ENCODE measurements at places on chromosomes 4 and X. TPM values are rescaled to one million over a fixed set of nuclear protein-coding genes. Genes with fewer than 3 reads are reported as not detected.

The HPSE gene
- 0.43 TPM for total RNA-seq

The PLAC8 gene
- 0.68 TPM for total RNA-seq

The APELA gene
- not detected for total RNA-seq

The NPY2R gene
- total RNA-seq, result not detected

The HSD17B13 gene
- not detected for total RNA-seq

The KCNIP4 gene
- total RNA-seq, result 0.34 TPM
